NCI-H1436 (cell line): ENCODE measurements at places on chromosomes 12 and 14.
A peak's percentile ranks its signal among the peaks of the same experiment; 100 is the strongest.

DNA sequence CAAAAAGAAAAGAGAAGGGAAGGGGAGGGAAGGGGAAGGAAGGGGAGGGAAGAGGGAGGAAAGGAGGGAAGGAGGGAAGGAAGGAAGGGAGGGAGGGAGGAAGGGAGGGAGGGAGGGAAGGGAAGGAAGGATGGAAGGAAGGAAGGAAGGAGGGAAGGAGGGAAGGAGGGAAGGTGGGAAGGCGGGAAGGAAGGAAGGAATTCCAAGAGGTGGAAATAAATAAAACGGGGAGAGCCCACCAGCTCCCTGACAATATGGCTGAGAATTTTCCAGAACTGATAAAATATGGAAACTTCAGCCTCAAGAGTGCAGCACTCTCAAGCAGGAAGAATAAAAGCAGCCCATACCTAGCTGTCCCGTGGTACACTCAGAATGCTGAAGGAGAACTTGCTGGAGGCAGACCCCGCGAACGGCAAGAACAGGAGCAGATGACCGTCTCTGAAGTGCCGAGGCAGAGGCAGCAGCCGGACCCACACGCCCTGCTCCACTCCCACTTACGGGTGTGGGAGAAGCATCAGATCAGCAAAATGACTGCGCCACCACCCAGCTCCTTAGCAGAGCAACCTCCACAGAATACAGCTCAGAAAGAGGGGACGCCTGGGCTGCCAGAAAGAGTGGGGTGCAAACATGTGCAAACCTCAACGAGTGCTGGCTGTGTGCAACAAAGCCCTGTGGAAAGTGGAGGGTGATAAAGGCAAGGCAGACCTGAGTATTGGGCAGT, 34.1 kb upstream of the INF2 start:
- no peak for DNase-seq

DNA sequence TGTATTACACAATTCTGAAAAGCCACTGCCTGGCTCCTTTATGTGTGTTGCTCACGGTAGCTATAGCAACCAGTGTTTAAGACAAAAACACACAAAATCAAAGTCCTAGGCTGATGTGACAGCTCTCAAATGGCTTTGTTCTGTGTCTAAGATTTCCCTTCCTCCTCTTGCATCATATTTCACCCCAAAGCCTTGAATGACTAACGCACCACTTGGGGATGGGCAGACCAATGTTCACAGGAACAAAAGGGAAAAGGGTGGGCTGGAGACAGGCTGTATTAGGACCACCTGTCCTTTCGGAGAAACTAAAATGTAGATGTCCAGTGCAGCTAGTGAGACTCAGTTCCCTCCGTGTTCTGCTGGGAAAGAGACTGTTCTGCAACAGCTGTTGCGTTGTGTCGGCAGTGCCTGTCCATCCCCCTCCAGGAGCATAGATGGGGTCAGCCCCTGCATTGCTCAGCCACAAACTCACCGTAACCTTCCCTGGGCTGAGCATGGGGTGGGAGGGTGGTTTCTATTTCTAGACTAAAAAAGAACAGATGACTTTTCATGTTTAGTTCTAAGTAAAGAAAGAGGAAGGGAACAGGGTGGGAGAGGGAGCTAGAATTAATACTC, 26.8 kb upstream of the DAAM1 start:
- peak; percentile 28 for DNase-seq

DNA sequence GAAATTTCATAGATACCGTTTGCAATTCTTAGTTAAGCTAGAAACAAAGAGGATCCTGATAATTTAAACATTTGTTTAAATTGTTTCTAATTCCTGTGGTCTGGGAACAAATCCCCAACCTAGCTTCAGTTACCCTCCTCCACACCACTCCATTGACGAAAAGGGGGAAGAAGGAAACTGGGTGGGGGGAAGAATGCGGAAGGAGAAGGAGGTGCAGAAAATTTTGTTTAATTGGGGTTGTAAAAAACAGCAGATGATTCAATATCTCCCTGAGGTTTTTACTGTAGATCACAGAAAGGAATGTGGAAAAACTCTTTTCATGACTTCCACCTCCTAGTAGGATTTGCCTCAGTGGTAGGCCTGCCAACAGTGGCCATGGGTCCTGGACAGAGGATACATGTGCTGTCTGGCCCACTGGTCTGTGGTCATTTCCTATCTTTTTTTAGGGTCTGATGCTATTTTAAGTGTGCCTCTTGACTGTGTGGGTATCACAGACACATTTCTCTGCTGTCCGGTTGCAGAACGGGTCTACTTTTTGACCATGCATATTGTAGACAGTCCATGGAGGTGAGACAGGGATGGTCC, 122.9 kb upstream of the PCED1B start:
- no peak for DNase-seq

- DNase-seq = no peak
These were observed 933.7 kb downstream of the GALC start for GRCh38 chr14:87059060-87059839.

- DNase-seq = no peak
These were observed 118.7 kb downstream of the BEGAIN start for GRCh38 chr14:100468557-100468956.
